ENCODE measurements at places on chromosomes 3 and 15.

DNA sequence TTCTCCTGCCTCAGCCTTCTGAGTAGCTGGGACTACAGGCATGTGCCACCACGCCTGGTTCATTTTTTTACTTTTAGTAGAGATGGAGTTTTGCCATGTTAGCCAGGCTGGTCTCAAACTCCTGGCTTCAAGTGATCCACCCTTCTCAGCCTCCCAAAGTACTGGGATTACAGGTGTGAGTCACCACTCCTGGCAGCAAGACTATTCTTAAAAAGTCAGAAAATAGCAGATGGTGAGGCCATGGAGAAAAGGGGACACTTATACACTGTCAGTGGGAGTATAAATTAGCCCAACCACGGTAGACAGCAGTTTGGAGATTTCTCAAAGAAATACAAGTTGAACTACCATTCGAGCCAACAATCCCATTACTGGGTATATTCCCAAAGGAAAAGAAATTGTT is 603.3 kb upstream of the TBL1XR1 start:
- DNase-seq, result peak; percentile 38

- DNase-seq, result no peak
Measured at GRCh38 chr15:67396114-67396513, 124.8 kb upstream of the C15orf61 start.

DNA sequence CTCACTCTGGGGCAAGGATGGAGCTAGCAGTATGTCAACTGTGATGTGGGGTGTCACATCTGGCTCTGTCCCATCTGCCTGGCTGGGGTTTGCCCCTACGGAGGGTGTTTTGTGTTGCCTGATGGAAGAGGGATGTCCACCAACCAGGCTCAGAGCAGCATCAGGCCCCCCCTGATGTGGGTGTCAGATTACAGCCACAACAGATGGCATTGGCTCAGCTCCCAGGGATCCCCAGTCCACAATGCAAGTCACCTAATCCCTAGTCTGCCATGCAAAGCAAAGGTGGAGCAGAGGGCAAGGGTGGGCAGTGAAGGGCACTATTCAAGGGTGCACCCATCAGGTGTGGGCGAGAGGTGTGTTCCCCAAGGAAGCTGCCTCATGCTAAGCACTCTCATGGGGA is 48.9 kb upstream of the AMOTL2 start:
- peak; percentile 39 for DNase-seq

DNA sequence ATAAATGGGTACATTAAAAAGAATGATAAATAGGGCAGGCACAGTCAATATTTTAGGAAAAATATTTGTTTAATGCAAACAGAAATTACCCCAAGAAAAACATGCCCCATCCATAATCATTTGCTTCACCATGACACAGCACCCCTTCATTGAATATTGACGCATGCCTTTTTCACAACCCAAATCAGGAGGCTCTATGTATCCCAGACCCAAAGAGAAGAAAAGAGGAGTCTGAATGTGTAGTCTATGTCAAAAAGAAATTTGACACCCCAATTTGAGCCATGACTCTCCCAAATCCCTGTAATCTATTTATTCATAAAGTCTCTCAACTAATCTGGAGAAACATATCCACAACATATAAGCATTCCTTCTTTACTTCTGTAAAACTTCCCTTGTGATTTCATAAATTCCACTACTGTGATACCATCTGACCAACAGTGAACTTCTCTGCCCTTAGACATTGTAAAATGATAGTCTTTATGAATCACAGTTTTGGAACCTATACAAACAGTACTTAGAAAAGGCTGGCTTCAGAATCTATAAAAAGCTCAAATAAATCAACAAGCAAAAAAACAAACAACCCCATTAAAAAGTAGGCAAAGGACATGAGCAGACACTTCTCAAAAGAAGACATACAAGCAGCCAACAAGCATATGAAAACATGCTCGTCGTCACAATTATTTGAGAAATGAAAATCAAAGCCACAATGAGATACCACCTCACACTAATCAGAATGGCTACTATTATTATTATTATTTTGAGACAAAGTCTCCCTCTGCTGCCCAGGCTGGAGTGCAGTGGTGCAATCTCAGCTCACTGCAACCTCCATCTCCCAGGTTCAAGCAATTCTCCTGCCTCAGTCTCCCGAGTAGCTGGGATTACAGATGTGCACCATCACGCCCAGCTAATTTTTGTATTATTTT is 53.4 kb upstream of the XRN1 start:
- DNase-seq, result peak; percentile 77

DNA sequence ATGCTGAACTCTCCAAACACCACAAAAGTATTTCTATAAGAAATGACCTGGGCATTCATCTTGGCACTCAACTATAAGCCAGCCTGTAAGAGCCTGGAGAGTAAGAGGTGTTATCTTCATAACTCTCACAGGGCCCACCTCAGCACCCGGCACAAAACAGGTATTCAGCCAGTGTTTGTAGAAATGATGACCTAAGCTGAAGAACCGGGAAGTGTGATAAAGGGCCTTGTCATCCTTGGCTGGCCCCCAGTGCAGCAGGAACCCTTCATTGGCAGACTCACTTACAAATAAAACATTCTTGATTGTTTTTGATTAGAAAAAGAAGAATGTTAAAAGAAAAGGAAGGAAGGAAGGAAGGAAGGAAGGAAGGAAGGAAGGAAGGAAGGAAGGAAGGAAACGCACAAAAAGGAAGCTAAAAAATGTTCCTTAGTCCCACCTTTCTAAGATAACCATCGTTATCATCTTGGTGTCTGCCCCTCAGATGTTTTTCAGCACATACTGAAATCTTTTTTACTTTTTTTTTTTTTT is 52.1 kb downstream of the DAPK2 start:
- peak; percentile 50 for DNase-seq

GRCh38 chr3:42728056-42728455 is 25.5 kb upstream of the HHATL start:
- no peak for DNase-seq

Data from GM23248 (cell line).